ENCODE measurements at places on chromosomes 5 and 9. TPM values are rescaled to one million over a fixed set of nuclear protein-coding genes. Genes with fewer than 3 reads are reported as not detected.
A peak's percentile ranks its signal among the peaks of the same experiment; 100 is the strongest.

DNA sequence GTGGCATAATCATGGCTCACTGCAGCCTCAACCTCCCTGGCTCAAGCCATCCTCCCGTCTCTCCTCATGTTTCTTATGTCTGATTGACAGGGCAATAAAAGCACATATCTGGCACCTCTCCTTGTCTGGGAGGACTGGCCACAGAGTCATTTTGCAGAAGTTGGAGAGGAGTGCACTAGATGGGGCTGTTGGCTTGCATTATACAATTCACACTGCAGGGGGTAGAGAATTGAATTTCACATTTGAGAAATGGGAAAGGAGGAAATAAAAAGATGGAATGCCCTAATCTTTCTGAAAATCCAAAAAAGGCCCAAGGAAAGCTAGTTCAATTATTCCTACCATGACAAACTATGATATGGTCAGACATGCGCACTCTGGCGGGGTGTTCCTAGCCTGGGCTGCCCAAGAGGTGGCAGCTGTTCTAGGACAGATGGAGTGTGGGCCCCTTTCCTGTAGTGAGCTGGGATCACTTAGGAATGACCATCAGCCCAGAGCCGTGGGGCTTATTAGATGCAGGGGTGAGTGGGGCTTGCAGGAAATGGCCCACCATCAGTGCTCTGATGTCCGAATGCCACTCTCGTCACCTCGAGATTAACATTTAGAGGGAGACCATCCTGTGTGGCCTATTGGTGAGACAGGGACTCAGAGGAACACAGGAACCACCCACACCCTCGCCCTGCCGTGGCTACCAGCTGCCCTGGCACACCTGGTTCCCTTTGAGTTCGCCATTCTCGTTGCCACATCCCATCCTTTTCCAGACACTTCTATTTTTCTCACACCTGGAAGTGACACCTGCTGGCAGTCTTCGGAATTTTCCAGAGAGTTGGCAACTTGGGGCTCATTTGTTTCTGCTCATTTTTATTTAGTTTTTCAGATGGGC lies 21.8 kb upstream of the ANKRD18A start:
- peak; percentile 22 for DNase-seq

DNA sequence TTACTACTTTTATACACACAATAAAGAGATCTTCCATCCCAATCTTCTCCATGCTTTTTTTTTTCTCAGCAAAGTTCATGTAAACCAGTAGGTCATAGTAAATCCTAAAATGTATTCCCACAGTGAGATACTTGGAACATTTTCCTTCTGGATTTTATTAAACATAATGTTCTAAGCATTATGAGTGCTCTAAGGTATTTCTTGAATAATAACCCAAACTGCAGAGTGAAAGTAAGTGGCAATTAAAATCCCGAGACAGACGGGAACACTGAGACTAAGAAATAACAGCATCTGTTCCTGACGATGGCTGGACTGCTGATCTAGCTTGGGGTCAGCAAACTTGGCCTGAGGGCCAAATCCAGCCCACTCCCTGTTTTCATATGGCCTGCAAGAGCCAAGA lies 359.8 kb downstream of the ARL15 start:
- DNase-seq, result no peak

GRCh38 chr9:125705893-125706292 lies 1.1 kb downstream of the MAPKAP1 start:
- DNase-seq, result no peak

GRCh38 chr9:108831496-108832178 lies 24.1 kb downstream of the ACTL7B start:
- DNase-seq, result no peak

DNA sequence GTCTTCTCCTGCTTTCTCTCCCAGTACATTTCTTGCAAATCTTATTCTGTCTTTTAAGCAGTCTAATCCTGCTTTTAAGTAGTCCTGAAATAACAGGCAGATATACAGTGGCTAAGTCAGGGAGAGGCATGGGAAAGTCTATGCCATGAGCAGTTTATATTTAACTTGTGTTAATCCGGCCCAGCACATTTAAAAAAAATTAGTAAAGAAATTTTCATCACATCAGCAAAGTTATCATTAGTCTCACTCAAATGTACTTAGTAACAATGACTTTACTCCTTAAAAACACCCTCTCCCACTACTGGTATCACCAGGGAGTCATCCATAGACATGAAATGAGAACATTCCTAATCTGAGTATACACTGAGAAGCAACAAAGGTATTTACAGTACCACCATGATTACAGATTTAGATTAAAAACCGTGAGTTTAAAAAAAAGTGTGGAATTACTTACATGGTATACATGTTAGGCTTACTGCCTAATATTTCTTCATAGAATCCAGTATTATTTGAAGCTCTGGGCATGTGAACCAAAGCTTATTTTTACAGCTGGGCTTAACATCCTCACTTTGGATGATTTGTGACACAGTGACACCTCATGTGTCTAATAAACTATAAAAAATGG lies 75.9 kb upstream of the DAB2 start:
- DNase-seq, result peak; percentile 28

GRCh38 chr9:89596937-89597555 lies 7.8 kb upstream of the GADD45G start:
- DNase-seq, result no peak

DNA sequence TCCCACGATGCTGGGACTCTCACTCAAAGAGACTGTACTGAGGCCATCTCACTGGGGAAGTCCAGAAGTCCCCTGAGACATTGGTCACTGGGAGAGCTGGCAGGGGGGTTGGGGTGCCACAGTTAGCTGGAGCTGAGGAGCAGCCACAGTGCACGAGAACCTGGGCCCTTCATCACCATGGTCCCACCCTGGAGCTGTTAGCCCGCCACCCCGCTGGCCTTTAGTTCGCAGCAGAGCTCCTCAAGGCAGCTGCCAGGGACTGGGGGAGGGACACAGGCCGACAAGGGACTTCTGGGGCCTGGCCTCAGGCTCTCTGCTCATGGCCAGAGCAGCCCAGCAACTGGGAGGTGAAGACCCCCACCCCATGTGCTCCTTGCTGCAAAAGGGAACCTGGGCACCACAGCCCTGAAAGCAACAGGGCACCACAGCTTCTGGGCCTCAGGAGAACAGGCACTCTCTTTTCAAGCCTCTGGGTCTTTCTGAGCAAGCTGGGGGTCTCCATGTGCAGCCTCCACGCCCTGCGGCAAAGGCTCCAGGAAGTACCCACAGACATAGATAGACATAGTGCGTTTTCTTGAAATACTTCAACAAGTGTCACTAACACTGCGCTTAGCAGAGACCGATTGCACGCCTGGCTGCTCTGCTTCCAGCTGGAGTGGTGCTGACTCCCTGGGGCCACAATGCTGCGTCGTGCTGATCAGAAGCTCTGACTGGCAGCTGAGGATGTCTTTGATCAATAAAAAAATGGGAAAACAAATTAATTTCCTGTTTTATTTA lies 46.0 kb downstream of the VAV2 start:
- no peak for DNase-seq

Gene ARHGEF37
- 0.28 TPM for total RNA-seq

Gene ARL14EPL
- total RNA-seq, result not detected

DNA sequence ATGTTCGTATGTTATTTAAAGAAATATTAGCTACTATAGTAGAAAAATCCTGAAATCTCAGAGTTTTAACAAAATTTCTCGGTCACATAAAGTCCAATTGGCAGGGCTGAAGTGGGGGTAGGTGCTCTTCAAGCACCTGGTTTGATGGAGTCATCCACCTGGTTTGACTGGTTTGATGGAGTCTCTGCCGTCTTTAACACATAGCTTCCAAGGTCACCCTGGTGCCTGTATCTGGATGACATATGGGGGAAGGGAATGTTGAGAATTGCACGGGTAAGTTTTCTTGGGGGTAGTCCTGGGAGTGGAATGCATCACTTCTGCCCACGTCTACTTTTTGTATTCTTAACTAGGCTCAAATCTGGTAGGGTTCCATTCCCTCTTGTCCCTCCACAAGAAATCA lies 351.2 kb downstream of the SH3GL2 start:
- DNase-seq, result no peak

DNA sequence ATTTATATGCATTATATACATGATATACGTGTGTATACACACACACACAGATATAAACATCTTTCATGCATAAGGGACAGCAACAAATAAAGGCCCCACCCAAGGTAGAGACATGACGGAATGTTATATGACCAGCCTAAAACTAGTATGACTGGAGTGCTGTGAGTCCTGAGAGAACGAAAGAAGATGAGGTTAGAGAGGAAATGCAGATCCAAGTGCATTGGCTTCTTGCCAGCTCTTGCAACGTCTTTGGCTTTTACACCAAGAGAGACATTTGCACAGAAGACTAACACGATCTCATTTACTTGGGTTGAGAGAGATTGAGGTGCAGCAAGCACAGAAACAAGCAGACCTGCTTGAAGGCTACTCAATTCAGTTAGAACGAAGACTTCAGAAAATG lies 23.0 kb downstream of the CDH10 start:
- no peak for DNase-seq

GRCh38 chr5:74031536-74031935 lies 405.5 kb downstream of the ARHGEF28 start:
- no peak for DNase-seq

GRCh38 chr5:172364773-172365172 lies 81.2 kb upstream of the UBTD2 start:
- no peak for DNase-seq
